ENCODE measurements at places on chromosomes 3 and 15. TPM values are rescaled to one million over a fixed set of nuclear protein-coding genes. Genes with fewer than 3 reads are reported as not detected.

DNA sequence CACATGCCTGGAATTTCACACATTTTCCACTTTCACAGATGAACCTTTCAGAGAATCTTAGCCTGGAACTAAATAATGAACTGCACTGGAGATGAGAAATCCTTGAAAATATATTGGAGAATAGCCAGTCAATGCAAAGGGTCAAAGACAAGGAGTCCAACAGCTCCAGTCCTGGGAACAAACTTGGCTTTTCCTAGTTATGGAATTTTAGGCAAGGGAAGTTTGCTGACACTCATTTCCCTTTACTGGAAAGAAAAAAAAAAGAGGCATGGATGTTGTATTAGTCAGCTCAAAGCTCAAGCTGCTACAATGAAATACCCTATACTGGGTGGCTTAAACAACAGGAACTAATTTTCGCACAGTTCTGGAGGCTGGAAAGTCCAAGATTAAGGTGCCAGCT is 690.8 kb upstream of the ARPP21 start:
- no peaks in the 10 kb centered on the region for H3K36me3 ChIP-seq
- no peaks in the 10 kb centered on the region for H3K27me3 ChIP-seq
- H3K4me3 ChIP-seq = no peak overlapping the region
- no peak for DNase-seq

DNA sequence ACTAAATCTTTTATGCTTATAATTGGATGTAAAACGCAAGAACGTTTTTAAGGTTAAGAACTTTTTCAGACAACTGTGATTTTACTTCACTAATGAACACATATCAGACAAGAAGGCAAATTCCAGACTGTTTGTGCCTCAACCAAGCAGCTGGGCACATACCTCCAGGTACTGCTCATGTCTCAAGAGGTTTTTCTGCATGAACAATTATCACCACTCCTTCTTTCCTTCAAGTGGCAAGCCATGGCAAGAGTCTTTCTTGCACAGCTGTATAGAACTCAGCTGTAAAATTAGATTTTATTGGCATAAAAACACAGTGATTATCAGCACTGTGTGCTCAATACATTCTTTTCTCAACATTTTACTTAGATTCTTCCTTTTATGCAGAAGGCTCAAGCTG is 64.3 kb downstream of the FNDC3B start:
- H3K4me3 ChIP-seq = no peak overlapping the region
- no peak overlapping the region for H3K27ac ChIP-seq
- no peaks in the 10 kb centered on the region for H3K36me3 ChIP-seq
- no peak for DNase-seq
- H3K27me3 ChIP-seq = no peaks in the 10 kb centered on the region
- peaks cover 43% of the 10 kb centered on the region for H3K4me1 ChIP-seq

GRCh38 chr15:97479957-97480356 is 480.5 kb upstream of the ARRDC4 start:
- H3K36me3 ChIP-seq = no peaks in the 10 kb centered on the region
- H3K27ac ChIP-seq = no peak overlapping the region
- no peak overlapping the region for H3K4me3 ChIP-seq
- no peak for DNase-seq
- H3K27me3 ChIP-seq = no peaks in the 10 kb centered on the region

- H3K36me3 ChIP-seq = no peaks in the 10 kb centered on the region
- DNase-seq = no peak
- H3K4me1 ChIP-seq = no peaks in the 10 kb centered on the region
- no peak overlapping the region for H3K27ac ChIP-seq
Observed at GRCh38 chr3:176971613-176972174, 225.6 kb downstream of the TBL1XR1 start.

GRCh38 chr3:149377408-149378364 is at the start of gene TM4SF1:
TM4SF1 (minus strand) TSS chr3:149377649; CDS start chr3:149377547, 102 bp downstream.
- no peaks in the 10 kb centered on the region for H3K27me3 ChIP-seq
- DNase-seq = no peak
- H3K4me1 ChIP-seq = peaks cover 14% of the 10 kb centered on the region
- H3K27ac ChIP-seq = peak within 1 kb of the TSS; percentile 76
- H3K4me3 ChIP-seq = peak within 1 kb of the TSS; percentile 56

GRCh38 chr15:82117296-82117695 is 71.5 kb upstream of the MEX3B start:
- H3K4me1 ChIP-seq = peaks cover 2% of the 10 kb centered on the region
- H3K4me3 ChIP-seq = no peak overlapping the region
- H3K36me3 ChIP-seq = no peaks in the 10 kb centered on the region
- H3K27ac ChIP-seq = no peak overlapping the region

- H3K36me3 ChIP-seq = peaks cover 10% of the 10 kb centered on the region
- DNase-seq = no peak
- no peak overlapping the region for H3K4me3 ChIP-seq
- H3K4me1 ChIP-seq = peaks cover 8% of the 10 kb centered on the region
Observed at GRCh38 chr15:101232677-101233076, 19.2 kb downstream of the CHSY1 start.

DNA sequence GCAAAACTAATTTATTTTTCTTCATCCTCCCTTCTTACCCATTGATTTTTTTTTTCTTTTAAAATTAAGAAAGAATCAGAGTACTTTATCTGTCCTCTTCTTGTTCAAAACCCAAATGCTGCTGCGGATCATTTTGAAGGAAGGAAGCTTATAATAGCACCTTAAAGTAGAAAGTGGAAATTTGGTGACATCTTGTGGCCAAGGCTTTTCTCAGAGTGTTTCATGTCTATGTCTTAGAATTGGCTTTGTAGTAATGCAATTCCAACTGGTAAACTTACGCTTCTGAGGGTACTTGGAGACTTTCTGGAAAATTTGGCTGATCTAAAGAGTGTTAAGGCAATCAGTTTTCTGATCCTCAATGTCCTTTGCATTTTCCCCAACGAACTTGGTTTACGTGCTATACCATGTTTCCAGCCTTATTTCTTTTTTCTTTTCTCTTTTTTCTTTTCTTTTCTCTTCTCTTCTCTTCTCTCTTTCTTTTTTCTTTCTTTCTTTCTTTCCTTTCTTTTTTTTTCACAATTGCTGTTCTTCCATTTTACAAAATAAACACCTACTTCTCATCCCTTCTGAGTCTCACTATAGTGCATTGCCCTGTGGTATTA is 30.7 kb downstream of the C3orf38 start:
- no peaks in the 10 kb centered on the region for H3K36me3 ChIP-seq
- no peaks in the 10 kb centered on the region for H3K4me1 ChIP-seq
- H3K27ac ChIP-seq = no peak overlapping the region
- no peak overlapping the region for H3K4me3 ChIP-seq
- H3K27me3 ChIP-seq = no peaks in the 10 kb centered on the region
- no peak for DNase-seq

GRCh38 chr15:81111510-81112470 is 22.3 kb upstream of the CFAP161 start:
- no peaks in the 10 kb centered on the region for H3K27me3 ChIP-seq
- peaks cover under 1% of the 10 kb centered on the region for H3K4me1 ChIP-seq
- H3K36me3 ChIP-seq = no peaks in the 10 kb centered on the region
- no peak overlapping the region for H3K4me3 ChIP-seq

DNA sequence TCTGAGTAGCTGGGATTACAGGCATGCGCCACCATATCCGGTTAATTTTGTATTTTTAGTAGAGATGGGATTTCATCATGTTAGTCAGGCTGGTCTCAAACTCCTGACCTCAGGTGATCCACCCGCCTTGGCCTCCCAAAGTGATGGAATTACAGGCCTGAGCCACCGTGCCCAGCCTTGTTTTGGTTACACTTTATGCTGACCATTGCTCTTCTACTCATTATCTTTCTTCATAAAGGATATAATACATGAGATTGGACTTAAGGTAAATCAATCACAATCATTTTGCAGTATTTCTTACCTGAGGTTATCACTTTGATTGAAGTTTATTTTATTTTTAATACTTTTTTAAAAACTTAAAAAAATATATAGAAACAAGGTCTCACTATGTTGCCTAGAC is 2.2 kb upstream of the LEO1 start:
- no peaks in the 10 kb centered on the region for H3K27me3 ChIP-seq
- H3K4me3 ChIP-seq = no peak overlapping the region
- no peak overlapping the region for H3K27ac ChIP-seq
- no peak for DNase-seq
- H3K36me3 ChIP-seq = no peaks in the 10 kb centered on the region

GRCh38 chr3:149494022-149494758 is 19.7 kb downstream of the TM4SF4 start:
- no peaks in the 10 kb centered on the region for H3K36me3 ChIP-seq
- no peak overlapping the region for H3K4me3 ChIP-seq
- DNase-seq = no peak
- H3K4me1 ChIP-seq = no peaks in the 10 kb centered on the region
- H3K27ac ChIP-seq = no peak overlapping the region
- H3K27me3 ChIP-seq = no peaks in the 10 kb centered on the region

DNA sequence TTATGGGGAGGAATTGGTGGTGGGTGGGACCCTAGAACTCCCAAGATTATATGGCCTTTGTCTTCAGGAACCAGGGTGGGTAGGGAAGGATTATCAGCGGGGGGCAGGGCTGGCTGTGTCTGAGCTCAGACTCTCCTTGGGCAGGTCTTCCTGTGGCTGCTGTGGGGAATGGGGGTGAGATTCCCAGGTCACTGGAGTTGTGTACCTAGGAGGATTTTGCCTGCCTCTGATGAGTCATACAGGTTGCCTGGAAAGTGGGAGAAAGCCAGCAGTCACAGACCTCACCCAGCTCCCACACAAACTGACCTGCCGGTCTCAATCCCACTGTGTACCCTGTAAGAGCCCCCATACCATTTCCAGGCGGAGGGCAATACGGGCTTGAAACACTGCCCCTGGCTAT is 209.9 kb upstream of the CNTN3 start:
- DNase-seq = no peak
- no peaks in the 10 kb centered on the region for H3K36me3 ChIP-seq
- H3K4me1 ChIP-seq = no peaks in the 10 kb centered on the region
- H3K27ac ChIP-seq = no peak overlapping the region

- no peak for DNase-seq
- H3K27ac ChIP-seq = no peak overlapping the region
- H3K36me3 ChIP-seq = no peaks in the 10 kb centered on the region
- H3K4me3 ChIP-seq = no peak overlapping the region
Observed at GRCh38 chr15:23877502-23878412, 190.7 kb upstream of the NDN start.

DNA sequence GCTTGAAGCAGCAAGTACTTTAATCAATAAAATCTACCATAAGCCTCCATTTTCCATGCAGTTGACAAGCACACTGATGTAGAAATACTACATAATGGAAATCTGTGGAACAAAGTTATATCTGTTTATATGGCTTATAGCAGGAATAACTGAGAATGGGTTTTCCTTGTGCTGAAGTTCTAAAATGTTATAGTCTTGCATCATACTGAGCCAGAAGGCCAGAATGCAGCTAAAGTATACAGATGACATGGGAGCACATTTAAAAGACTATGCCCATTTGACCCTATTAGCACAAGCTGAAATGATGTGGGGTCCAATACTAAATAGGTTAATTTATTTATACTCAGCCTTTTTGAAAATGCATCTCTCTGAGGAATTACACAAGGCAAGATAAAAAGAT is 25.1 kb downstream of the SLC24A5 start:
- no peaks in the 10 kb centered on the region for H3K27me3 ChIP-seq
- no peak overlapping the region for H3K4me3 ChIP-seq
- H3K4me1 ChIP-seq = peaks cover 38% of the 10 kb centered on the region
- no peak overlapping the region for H3K27ac ChIP-seq
- peaks cover 4% of the 10 kb centered on the region for H3K36me3 ChIP-seq
- no peak for DNase-seq

DNA sequence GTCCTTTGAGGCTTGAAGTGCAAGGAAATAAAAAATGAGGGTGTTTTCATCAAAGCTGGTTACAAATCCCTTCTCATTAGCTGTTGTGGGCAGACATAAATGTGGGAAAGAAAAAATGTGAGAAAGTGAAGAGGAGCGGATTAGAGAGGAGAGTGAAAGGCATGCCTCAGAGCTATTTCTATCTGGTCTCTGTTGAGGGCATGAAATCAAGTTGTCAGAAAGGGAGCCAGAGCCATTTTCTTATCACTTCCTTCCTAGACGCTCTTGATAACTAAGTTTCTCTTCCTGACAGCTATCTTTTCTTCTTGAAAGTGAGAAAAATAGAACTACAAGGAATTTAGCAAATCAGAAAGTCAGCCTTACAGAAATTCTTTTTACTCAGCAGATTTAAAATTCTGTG is 20.8 kb upstream of the CAPN3 start:
- no peak overlapping the region for H3K27ac ChIP-seq
- H3K36me3 ChIP-seq = peaks cover 4% of the 10 kb centered on the region
- H3K4me3 ChIP-seq = no peak overlapping the region
- H3K27me3 ChIP-seq = no peaks in the 10 kb centered on the region
- DNase-seq = no peak
- H3K4me1 ChIP-seq = no peaks in the 10 kb centered on the region

DNA sequence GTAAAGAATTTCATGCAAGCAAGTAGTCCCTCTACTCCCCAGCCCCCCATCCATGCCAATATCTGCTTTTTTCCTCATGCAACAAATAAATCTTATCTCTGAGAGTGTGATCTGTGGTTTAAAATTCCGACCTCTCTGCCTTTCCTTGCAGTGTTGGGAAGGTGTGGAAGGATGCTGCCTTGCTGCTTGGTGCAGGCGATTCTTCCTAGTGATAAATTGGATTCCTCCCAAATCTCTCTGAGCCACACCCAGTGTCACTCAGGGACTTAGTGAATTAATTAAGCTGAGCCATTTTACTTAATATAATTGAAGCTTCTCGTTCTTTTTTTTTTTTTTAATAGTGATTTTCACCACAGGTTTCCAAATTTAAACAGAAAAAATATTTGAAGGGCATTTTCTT is 3.4 kb downstream of the GAP43 start:
- peaks cover 9% of the 10 kb centered on the region for H3K4me1 ChIP-seq
- no peaks in the 10 kb centered on the region for H3K36me3 ChIP-seq
- DNase-seq = no peak
- no peak overlapping the region for H3K4me3 ChIP-seq
- H3K27ac ChIP-seq = no peak overlapping the region
- peaks cover 18% of the 10 kb centered on the region for H3K27me3 ChIP-seq

GRCh38 chr3:10632125-10632524 is 126.7 kb upstream of the ATP2B2 start:
- no peaks in the 10 kb centered on the region for H3K4me1 ChIP-seq
- peaks cover 21% of the 10 kb centered on the region for H3K27me3 ChIP-seq
- H3K27ac ChIP-seq = no peak overlapping the region
- no peak overlapping the region for H3K4me3 ChIP-seq
- H3K36me3 ChIP-seq = no peaks in the 10 kb centered on the region
- no peak for DNase-seq

GPD1L gene
- total RNA-seq = 75.6 TPM

MYRIP gene
- total RNA-seq = 3.3 TPM

DNASE1L3 gene
- total RNA-seq = 0.80 TPM

ILDR1 gene
- not detected for total RNA-seq

SCN11A gene
- total RNA-seq = 0.34 TPM

SSUH2 gene
- 5.1 TPM for total RNA-seq

CKMT1A gene
- not detected for total RNA-seq

CYP11A1 gene
- 1.8 TPM for total RNA-seq

WDR76 gene
- total RNA-seq = 5.8 TPM

RNF7 gene
- total RNA-seq = 62.3 TPM
